ENCODE measurements at places on chromosomes 16 and 17. TPM values are rescaled to one million over a fixed set of nuclear protein-coding genes. Genes with fewer than 3 reads are reported as not detected.

DNA sequence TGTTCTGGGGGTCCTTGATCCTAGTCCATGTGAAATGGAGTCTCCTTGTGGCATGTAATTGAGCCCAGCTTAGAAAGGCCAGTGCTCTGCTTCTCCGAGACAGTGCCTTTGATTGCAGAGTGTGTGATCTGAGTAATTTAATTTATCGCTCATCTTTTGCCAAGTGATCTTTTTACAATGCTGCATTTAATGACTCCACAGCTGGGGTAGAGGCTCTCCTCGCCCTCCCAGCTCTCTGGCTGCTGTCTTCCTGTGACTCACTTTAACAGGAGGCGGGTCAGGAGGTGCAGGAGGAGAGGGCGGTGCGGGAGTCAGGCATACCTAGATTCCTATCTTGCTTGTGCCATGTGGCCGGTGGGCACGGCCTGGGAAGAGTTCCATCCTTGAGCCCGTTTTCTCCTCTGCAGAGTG lies 113.4 kb upstream of the FOXF1 start:
- no peak for DNase-seq

GRCh38 chr17:80456465-80457235 lies 19.8 kb downstream of the NPTX1 start:
- peak; percentile 49 for DNase-seq

The SLC7A5 gene
- 4.6 TPM for total RNA-seq

DNA sequence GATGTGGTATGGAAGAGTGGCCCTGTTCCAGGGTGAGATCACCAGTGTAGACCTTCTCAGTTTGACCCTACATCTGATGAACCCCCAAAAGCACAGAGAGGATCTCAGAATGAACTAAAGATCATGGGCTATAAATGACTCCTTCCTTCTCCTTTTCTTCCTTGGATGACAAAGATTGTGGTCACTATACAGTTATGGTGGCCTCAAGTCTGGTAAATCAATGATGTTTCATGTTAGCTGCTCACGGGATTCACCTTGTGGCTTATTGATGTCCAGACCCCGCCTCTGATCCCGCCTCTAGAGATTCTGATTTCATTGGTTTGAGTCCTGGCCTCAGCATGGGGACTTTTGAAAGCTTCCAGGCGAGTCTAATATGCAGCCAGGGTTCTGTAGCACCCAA lies 112.2 kb downstream of the PITPNC1 start:
- DNase-seq = no peak

GRCh38 chr17:64657610-64658125 lies 4.4 kb downstream of the SMURF2 start:
- no peak for DNase-seq

The EVI2A gene
- 2.9 TPM for total RNA-seq

The CCR7 gene
- total RNA-seq = not detected

GRCh38 chr16:77794586-77794985 lies 6.2 kb downstream of the VAT1L start:
- DNase-seq = no peak

DNA sequence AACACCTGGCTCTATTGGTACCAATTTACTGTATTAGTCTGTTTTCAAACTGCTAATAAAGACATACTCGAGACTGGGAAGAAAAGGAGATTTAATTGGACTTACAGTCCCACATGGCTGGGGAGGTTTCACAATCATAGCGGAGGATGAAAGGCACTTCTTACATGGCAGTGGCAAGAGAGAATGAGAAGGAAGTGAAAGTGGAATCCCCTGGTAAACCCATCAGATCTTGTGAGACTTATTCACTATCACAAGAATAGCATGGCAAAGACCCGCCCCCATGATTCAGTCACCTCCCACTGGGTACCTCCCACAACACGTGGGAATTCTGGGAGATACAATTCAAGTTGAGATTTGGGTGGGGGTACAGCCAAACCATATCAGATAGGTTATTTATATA lies 22.6 kb upstream of the GOSR1 start:
- no peak for DNase-seq

- DNase-seq = no peak
These were observed 176.2 kb upstream of the IRX3 start for GRCh38 chr16:54462771-54463170.

- no peak for DNase-seq
These were observed 15.7 kb downstream of the CNEP1R1 start for GRCh38 chr16:50040710-50041109.

- no peak for DNase-seq
These were observed 26.0 kb downstream of the NECAB2 start for GRCh38 chr16:83994087-83994486.

The SOCS1 gene
- total RNA-seq = 2.9 TPM

DNA sequence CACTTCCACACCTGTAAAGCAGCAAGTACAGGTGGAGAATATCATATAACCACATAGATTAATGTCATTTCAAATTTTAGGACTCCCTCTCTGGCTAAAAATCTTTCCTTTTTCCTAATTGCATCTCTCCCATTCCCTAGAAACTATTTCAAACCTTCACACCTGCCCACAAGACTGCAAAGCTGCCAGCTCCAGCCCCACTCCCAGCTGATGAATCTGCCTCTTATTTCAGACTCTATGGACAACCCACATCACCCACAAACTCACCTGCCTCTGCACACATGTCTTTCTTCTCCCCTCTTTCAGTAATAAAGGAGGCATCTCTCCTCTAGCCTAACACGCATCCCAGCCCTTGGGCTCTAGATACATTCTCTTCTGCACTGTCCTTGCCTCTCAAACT lies 315.1 kb downstream of the GRIN2A start:
- DNase-seq = no peak

DNA sequence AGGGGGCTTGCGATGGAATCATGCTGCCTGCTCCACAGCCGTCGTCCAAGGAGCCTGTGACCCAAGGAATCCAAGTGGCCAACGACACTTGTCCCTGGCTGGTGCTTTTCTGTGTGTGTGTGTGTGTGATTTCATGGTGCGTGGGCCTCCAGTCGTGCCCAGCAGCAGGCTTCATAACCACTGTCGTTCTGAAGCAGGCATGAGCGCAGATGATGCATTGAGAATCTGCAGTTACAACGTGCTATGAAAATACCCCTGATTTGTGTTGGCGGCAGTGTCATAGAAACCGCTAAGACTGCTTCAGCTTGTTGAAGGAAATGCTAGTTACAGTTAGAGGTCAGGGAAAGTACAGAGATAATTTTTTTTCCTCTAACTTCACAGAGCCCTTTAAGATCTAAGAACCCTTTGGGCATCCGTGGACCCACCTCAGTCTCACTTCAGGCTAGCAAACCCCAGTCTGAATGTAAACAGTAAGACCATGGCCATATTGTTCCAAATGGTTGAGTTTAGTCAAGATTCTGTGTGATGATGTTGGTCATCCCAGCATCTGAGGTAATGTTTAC lies 15.6 kb downstream of the C16orf90 start:
- DNase-seq = no peak

The RAMP2 gene
- 37.7 TPM for total RNA-seq

- no peak for DNase-seq
These were observed 66.1 kb downstream of the MYO18A start for GRCh38 chr17:29114141-29114540.

The FOXJ1 gene
- total RNA-seq = not detected

The DNAH17 gene
- total RNA-seq = not detected

- DNase-seq = peak; percentile 84
These were observed 13.7 kb upstream of the CNGB1 start for GRCh38 chr16:57984443-57985203.

DNA sequence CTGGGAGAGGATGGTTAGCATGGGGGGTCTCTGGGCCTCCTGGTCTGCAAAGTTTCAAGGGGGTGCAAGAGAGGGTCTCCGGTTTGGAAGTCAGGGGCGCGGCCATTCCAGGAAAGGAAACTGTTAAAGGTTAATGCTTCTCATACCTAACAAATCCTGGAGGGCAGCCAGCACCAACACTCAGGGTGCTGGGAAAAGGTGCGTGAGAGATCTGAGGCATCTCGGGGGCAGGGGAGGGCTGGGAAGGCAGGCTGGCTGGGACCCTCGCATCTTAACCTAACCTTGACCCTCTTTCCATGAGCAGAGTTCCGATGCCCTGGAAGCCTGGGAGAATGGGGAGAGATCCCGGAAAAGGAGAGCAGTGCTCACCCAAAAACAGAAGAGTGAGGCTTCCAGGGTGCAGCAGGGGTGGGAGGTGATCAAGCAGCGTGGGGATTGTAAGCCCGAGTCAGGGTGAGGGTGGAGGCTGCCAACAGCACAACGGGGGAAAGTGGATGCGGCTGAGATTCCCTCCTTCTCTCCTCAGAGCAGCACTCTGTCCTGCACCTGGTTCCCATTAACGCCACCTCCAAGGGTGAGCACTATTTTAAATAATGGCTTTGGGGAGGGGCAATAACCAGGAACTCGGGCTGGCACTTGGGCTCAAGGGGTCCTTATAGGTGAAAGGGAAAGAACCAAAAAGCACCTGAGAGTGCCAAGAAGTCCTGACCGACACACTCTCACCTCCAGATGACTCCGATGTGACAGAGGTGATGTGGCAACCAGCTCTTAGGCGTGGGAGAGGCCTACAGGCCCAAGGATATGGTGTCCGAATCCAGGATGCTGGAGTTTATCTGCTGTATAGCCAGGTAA lies 996 bp downstream of the TNFSF13 start:
- no peak for DNase-seq

- DNase-seq = no peak
These were observed 4.0 kb downstream of the LYRM1 start for GRCh38 chr16:20904507-20905081.

DNA sequence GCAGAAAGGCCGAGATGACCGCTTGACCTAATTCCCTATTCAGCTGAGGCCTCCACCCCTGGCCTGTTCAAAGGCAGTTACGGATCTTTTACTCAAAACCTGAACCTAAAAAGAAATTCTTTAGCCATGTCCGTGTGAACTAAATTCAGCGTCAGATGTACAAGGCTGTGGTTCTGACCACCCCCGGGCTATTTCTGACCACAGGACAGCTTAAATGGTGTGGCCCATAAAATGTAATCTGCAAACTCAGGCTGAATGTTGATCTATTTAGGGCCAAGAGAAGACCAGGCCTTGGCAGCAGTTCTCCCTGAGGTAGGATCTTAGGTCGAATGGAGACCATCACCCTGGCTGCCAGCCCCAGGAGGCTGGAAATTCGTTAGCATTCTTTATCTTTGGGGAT lies 485.5 kb downstream of the WWOX start:
- DNase-seq = no peak

The DRC3 gene
- total RNA-seq = 1.7 TPM

- DNase-seq = peak; percentile 23
These were observed 185.5 kb downstream of the LGALS9B start for GRCh38 chr17:20281860-20282259.

GRCh38 chr17:56779898-56780777 lies 53.6 kb downstream of the C17orf67 start:
- peak; percentile 78 for DNase-seq

- DNase-seq = no peak
These were observed 2.9 kb upstream of the RAB40C start for GRCh38 chr16:586645-587590.

GRCh38 chr17:5678171-5678570 lies 93.9 kb upstream of the NLRP1 start:
- DNase-seq = no peak

GRCh38 chr16:72426386-72426785 lies 254.4 kb upstream of the PMFBP1 start:
- DNase-seq = no peak

GRCh38 chr17:5126719-5127488 lies 11.1 kb downstream of the USP6 start:
- DNase-seq = no peak

- no peak for DNase-seq
These were observed 3.0 kb upstream of the TMEM204 start for GRCh38 chr16:1530349-1530882.

The SLC12A4 gene
- 79.2 TPM for total RNA-seq

GRCh38 chr17:1089915-1090314 lies 89.9 kb downstream of the ABR start:
- no peak for DNase-seq

- DNase-seq = no peak
These were observed 274.5 kb upstream of the ELAC2 start for GRCh38 chr17:13292291-13292690.

The MYH3 gene
- 0.88 TPM for total RNA-seq

DNA sequence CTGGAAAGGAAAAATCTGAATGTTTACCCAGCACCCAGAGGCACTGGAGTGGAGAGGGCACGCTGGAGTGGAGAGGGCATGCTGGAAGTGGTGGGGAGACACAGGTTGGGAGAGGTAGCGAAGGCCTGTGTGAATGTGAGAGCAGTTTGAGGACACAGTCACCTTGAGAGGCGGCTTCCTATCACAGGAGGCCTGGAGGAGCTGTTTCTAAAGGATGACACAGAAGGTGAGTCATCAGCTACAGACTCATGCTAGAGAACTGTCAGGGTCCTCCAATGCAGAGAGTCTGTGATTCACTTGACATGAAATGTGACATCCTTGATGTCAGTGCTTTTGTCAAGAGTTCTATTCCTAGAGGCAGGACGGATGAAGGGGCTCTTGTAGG lies 13.8 kb downstream of the CTRL start:
- no peak for DNase-seq

The TMEM114 gene
- not detected for total RNA-seq

- peak; percentile 85 for DNase-seq
These were observed 1.5 kb upstream of the PNMT start for GRCh38 chr17:39666601-39667261.

DNA sequence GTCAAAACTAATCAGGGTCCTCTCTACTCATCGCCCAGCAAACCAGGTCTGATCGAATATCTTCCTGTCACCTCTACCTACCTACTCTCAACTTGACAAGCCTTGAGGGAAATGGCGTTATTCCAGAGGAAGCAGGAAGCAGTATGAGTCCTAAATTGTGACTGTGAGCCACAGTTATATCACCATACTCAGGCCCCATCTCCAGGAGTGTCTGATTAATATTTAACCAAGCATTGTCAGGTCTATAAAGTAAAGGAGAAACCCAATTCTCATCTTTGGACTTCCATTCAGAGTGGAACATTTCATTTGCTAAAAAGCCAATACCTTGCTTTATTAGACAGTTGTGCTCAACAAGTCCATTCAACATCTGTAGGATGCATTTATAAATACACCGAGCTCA lies 17.8 kb upstream of the CLEC3A start:
- DNase-seq = no peak

DNA sequence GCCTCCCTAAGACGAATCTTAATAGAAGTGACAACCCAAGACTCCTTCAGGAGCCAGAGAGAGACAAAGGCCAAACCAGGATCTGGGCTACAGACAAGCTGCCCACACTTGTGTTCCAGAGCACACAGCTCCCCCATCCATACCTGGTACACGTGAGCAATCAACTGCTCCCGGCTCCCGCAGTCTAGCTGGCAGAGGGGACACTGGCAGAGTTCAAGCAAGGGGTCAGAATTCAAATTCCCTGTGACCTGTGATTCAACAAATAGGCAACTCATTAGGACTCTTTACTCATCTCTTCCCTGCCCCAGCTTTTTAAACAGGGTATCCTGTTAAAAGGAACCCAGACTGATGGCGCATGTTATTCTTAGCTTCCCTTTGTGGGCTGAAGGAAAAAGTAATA lies 18.2 kb downstream of the ATXN1L start:
- DNase-seq = no peak

The ADAD2 gene
- 0.52 TPM for total RNA-seq

DNA sequence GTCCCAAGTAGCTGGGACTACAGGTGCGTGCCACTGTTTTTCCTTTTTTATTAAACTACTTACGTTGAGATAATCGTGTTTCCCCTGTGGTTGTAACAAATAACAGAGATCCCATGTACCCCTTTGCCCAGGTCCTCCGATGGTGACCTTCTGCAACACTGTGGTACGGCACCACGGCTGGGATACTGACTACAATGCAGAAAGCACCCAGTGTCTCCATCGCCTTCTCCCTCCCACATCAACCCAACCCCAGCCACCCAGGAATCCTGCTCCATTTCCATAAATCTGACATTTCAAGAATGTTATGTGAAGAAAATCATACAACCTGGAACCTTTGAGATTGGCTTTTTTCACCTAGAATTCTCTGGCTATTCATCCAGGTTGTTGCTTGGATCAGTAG lies 22.1 kb downstream of the MPRIP start:
- DNase-seq = no peak

Measured in left ventricle myocardium inferior (tissue), 1 donor.